Fibroblast of lung (primary cell): ENCODE measurements at places on chromosomes 16 and 17. TPM values are rescaled to one million over a fixed set of nuclear protein-coding genes. Genes with fewer than 3 reads are reported as not detected.

GRCh38 chr17:52048137-52048898, 110.2 kb downstream of the CA10 start:
- no peak for DNase-seq

TAC4 gene
- total RNA-seq, result not detected in 2 replicates

DNA sequence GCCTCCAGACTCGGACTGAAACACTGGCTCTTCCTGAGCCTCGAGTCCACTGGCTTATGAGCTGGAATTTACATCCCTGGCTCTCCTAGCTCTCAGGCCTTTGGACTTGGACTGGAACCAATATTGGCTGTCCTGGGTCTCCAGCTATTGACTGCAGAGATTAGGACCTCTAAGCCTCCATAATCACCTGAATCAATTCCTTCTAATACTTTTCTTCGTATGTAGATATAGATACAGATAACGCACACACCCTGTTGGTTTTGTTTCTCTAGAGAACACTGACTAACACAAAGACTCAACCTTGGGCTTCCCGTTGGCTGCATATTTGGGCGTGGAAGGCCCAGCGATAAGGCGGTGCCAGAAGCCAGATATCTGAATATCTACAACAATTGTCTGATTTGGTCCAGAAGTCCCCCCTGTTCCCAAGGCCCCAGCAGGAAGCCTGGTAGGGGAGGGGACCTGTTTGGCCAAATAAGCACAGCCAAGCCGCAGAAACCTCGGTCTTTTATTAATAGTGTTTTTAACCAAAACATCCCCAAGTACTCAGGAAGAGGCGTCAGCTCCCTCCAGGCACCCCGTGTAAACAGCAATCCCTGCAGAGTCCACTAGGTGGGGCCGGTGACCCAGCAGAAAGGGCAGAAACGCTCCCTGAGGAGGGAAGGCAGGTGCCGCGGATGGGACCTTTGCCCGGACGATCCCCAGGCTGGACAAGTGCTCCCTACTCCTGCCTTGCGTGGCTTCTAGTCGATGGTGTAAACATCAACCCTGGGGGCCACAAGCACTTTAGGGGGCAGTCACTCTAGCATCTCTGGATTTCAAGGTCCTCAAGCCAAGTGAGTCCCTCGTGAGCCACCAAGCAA, 57.0 kb downstream of the ABR start:
- peak; percentile 67 for DNase-seq

DNA sequence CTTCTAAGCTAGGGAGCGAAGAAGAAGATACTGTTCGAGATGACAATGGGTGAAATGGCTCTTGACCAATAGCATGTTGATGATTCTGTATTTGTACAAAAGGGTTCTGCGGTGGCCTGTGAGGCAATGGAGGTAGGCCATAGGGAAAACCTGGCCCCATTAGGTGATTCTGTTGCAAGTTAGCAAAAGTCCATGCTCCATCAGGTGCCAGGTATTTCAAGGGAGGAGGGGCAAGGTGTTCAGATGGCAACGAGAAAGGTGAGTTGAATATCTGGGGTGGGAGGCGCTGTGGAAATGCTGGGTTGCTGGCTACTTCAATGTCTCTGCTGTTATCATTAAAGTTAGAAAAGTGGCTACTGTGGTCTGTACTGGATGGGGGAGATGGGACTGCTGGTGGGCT, 62.8 kb downstream of the CACNG1 start:
- no peak for DNase-seq

- no peak for DNase-seq
Measured at GRCh38 chr16:54954220-54954619, 23.6 kb downstream of the IRX5 start.

GGT6 gene
- total RNA-seq, result not detected in 2 replicates

ZSCAN10 gene
- total RNA-seq, result not detected in 2 replicates

- no peak for DNase-seq
Measured at GRCh38 chr16:1530349-1530882, 3.0 kb upstream of the TMEM204 start.

DNA sequence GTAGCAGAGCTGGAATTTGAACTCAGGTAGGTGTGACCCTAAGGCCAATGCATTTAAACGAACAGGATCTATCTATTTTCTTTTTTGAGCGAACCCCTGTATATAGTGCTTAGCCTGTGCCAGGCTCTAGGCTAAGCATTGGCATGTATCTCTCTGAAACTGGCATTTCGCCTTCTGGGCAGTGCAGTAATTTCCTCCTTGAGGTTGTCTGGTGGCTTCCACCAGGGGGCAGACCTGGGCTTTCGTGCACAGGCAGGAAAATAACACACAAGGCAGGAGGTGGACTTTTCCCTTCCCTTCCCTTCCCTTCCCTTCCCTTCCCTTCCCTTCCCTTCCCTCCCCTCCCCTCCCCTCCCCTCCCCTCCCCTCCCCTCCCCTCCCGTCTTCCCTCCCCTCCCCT, 34.4 kb upstream of the PRKCB start:
- peak; percentile 32 for DNase-seq

RAB26 gene
- total RNA-seq, result 0.51 and 2.0 TPM in 2 replicates

DNA sequence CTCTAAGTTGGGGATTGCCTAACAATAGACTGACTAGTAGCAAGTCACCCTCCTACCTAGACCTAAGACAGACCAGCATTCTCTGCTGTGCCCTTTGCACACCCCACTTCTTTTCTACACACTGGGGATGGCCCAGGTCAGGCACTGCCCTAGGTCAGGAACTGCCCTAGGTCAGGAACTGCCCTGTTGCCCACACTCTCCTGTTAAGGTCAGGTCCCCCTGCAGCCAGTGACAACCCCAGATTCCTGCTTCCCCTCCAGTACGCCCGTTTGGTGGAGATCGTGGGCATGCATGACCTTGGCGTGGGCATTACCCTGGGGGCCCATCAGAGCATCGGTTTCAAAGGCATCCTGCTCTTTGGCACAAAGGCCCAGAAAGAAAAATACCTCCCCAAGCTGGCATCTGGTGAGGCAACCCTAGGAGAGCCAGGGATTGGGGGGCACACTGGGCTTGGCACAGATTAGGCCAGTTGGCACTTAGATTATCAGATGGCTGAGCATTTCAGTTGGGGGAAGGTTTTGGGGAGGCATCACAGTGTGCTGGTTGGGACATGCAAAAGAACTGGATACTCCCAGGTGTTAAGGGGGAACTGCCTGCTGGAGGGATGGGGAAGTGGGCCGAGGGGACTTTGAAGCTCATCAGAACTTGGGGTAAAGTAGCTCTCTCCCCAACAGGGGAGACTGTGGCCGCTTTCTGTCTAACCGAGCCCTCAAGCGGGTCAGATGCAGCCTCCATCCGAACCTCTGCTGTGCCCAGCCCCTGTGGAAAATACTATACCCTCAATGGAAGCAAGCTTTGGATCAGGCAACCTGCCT, 1.7 kb downstream of the ACADVL start:
- DNase-seq, result no peak

GRCh38 chr17:58541249-58541648, 26.8 kb upstream of the MTMR4 start:
- DNase-seq, result no peak

- no peak for DNase-seq
Measured at GRCh38 chr17:79073706-79074088, 927 bp upstream of the ENGASE start.

TMIGD1 gene
- total RNA-seq, result not detected in 2 replicates

GRCh38 chr16:2223942-2224486, 623 bp downstream of the E4F1 start:
- peak; percentile 60 for DNase-seq

- peak; percentile 8 for DNase-seq
Measured at GRCh38 chr17:37109731-37110710, 161.3 kb downstream of the AATF start.

- no peak for DNase-seq
Measured at GRCh38 chr16:50257876-50258275, 8.5 kb upstream of the ADCY7 start.

RUNDC3A gene
- under 0.01 TPM in 1 of 2 replicates, not detected in the other for total RNA-seq

DNA sequence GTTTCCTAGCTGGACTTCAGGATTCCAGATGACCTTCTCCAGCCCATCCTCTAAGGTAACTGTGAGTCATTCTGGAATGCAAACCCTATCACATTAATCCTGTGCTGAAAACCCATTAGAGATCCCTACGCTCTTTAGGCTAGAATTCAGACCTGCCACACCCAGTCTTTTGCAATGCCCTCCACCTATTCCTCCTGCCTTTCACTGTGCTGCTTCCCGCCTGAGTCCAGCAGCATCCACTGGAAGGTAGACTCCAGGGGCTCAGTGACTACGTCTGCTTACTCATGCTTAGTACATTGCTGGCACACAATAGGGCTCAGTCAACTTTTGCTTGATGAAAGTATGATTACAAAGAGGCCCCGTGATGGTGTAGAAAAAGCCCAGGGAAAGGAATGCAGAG, 121.1 kb downstream of the SPACA3 start:
- DNase-seq, result peak; percentile 2
